ENCODE measurements at places on chromosomes 3 and 15.

- DNase-seq: no peak
Observed at GRCh38 chr15:71168166-71168834, 53.0 kb downstream of the THSD4 start.

GRCh38 chr15:101353240-101353639 is 58.2 kb upstream of the SNRPA1 start:
- DNase-seq: no peak

DNA sequence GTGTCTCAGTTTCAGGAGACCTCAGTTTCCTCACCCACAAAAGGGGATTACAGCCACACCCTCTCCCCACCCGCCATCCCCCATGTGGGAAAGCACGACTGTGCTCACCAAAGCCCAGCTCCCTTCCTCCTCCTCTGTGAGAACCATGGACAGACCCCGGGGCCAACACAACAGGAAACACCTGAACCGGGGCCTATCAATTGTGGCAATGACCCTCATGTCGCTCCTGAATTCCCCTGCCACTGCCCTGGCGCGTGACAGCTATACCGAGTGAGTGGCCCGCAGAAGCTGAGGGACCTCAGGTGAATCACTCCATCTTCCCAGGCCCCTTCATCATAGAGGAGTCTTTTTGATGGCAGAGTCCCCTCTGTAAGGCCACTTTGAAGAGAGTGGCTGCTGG is 28.6 kb downstream of the PLEKHO2 start:
- DNase-seq: no peak

- DNase-seq: no peak
Observed at GRCh38 chr15:66476535-66476934, 21.0 kb downstream of the SNAPC5 start.
